ENCODE measurements at places on chromosomes 12 and 14.

- no peak for DNase-seq
These were observed 8.5 kb downstream of the RBP5 start for GRCh38 chr12:7120166-7120565.

DNA sequence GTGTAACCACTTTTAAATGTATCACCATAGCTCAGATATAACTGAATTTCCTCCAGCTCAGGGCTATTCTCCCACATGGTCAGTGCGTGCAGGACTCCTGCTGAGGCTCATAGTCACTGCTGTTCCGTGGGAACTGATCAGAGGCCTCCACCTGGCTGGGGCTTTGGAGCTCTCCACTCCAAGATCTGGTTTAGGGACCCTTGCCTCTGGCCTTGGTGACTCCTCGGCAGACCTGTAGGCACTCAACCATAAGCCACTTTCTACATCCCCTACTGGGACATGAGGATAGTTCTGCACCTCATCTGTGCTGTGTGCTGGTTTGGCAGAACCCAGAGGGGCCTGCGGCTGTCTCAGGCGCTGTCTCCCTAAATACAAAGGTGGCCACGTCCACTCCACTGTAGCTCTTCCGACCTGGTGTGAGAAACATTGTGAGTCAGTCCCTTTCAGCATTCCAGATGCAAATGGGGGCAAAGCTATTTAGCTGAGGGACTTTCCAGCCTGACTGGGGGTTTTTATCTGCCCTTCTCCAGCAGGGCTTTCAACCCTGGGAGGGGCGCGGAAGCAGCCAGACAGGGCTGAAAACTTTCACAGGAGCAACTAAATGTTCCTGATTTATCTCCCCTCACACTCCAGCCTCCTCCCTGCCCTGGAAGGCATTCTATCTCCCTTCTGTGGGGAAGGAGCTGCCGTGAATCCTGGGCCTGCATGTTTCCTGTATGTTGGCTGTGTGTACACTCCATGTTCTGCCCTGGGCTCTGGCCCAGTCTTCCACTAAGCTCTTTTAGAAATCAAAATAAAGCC, 218.3 kb upstream of the DAAM1 start:
- no peak for DNase-seq

DNA sequence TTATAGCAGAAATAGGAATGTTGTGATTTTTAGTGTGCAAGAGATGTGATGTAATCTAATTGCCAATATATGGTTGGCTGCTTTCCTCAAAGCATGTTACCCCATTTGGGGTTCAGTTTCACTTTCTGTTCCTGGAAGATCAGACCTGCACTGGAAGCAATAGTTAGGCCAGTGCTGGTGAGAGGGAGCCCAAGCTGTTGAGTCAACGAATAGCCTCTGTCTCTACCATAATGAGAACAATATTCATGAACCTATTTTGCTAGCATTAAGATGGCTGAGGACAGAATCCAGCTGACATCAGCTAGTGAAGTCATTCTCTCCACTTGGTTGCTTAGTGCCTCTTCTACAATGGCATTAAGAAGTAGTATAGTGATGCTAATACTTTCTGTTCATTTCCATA, 379.9 kb upstream of the DCN start:
- no peak for DNase-seq

DNA sequence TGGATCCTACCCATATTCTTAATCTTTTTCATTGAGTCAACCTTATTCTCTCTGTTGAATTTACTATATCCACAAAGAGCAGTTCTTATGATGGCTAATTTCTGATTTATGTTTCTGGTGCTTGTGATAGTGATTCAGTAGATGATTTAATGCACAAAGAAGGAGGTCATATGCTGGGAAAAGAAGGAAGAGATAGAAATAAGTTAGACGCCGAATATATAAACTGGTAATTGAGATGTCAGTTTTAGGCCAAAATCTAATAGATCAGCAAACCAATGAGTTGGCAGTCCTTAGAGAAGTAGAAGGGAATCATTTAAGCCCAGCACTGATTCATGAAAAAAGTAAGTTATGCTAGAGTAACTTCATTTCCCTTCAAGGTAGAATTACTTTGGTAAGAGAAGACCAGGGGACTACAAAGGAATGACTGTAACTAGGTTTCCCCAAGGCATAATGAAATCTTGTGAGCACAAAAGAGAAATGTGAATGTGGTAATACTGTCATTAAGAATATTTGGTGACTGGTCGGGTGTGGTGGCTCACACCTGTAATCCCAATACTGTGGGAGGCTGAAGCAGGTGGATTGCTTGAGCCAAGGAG, 132.4 kb downstream of the TGFB3 start:
- no peak for DNase-seq

DNA sequence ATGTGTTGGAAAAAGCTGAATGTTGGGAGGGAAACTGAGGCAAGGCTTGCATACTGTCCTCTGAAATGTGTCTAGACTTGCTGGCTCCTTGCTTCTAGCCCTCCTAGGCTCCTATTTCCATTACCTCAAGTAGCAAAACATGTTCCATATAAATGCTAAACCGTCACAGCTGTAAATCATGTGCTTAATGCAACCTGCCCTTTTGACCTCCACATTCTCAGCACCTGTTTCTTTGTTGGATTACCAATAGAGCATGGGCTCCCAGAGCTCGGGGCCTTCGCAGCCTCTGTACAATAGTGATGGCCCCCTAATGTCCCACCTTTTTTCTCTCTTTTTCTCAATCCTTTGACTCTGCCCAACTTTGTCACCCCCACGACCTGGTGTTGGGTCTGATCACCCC, 23.3 kb downstream of the RERGL start:
- peak; percentile 22 for DNase-seq

GRCh38 chr12:29316752-29317151, 64.2 kb downstream of the ERGIC2 start:
- DNase-seq = no peak
